ENCODE measurements at places on chromosomes 12 and 14.

DNA sequence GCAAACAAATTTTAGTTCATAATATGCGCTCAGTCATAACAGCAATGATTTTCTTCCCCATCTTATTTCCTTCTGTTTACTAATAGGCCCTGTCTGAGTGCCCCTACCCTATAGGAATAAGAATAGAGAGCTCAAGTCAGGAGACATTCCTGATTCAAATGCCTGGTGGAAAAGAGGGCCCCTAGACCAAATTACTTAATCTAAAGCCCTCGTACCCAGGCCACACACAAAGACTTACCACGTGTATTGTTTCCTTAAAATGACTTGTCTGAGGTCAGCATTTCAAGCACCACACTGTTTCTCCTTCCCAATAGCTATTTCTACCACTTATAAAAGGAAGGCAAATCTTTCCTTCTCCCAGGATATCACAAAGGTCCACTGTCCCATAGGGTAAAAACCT, 314.9 kb upstream of the TMTC1 start:
- DNase-seq, result no peak

GRCh38 chr14:68834816-68835215, 41.9 kb upstream of the ZFP36L1 start:
- DNase-seq, result no peak

GRCh38 chr12:57087010-57087690, 1.8 kb upstream of the NAB2 start:
- peak; percentile 91 for DNase-seq

GRCh38 chr12:2239381-2239871, 186.6 kb downstream of the CACNA1C start:
- no peak for DNase-seq

DNA sequence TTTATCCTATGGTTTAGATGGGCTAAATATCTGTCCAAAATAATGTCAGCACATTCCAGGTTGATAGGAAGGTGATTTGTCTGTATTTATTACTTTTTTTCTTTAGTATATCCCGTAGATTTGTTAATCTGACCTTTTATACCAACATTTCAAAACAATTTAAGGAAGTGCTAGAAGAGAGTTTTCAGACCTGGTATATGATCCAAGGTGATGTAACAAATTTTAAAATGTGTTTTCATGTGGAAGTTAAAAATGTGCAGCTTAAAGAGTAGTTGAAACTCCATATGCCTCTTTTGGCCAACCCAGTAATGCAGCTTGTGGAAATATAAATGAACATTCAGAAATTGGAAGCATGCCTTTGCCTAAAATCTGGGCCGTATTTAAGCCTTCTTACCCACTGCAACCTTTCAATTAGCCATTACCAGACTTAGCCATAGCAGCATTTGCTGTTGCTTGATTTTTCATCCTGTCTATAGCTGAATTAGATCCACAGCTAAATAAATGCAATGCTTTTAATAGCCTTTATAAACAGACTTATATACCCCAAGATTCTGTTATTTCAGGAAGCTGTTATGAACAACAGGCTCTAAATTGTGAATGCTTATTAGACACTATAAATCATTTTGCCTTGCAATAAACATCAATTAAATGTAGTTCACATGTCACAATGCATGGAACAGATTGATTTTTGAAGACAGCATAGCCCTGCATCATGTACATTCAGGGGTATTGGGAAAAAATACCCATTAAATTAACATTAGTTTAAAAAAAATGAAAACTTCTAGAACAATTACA, 271.2 kb downstream of the PDZRN4 start:
- DNase-seq, result no peak

DNA sequence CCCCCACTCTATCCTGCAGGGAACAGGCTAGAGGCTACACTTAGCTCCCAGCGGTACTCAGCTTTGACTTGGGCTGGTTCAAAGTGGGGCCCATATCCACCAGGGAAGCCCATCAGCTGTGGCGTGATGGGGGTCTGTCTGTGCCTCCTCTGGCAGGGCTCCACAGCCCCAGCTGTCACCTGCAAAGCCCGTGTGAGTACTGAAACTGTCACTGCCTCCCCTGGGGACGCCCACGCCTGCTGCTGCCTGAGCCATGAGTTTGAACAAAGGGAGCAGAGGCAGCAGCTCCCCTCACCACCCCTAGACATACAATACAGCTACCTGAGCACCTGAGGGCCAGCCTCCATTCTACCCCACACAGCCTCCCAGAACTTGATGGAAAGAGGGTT, 5.0 kb downstream of the REM2 start:
- DNase-seq, result peak; percentile 66

DNA sequence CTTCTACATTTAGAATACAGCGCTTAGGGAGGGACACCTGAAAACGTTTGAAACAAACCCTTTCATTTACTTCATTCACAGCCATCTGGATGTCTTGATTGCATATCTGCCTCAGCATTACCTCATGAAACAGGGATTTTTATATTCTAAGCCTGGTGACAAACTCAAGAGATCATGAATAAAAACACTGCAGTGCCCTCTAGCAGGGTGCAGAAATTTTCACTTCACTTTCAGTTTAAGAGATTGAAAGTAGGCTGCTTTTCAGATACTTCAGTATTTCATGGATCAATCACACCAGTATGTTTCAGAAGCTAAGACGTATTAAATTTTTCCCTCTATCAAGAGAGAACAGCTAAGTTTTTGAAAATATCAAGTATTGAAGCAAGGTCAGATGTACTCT, 467.8 kb downstream of the MDGA2 start:
- DNase-seq, result no peak

GRCh38 chr14:75726321-75726720, 65.3 kb downstream of the TTLL5 start:
- DNase-seq, result no peak

GRCh38 chr12:9365296-9365695, 157.1 kb upstream of the PZP start:
- no peak for DNase-seq

- no peak for DNase-seq
These were observed 159.0 kb downstream of the PTPN11 start for GRCh38 chr12:112577473-112578329.

DNA sequence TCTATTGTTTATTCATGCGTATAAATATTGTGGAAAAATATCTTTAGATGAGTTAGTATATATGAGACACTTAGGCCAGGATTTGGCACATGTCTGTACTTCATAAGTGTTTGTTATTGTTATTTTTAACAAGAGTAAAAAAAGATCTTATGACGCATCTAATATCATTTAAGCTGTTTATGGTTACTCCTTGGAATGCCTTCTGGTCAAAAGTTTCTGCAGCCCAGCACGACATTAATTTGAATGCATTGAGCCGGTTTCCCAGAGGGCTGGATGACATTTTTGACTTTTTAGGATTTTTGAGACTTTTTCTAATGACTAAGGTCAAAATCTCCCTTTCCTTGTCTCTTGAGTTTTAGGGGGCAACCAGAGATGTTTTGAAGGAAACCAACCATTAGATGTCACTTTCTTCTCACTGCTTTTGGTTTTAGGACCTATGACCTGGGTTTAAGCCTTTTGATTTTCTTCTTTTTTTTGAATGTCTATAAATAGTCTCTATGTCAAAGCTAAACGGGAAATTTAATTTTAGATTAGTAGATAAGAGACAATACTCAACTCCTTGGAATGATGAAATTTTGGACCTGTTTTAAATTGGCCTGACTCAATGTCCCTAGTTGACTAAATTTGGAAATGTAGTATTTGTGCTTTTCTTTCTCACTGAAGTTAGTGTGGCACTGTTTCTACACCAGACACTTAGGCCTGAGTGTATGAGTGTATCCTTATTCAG, 215.5 kb downstream of the AEBP2 start:
- no peak for DNase-seq

DNA sequence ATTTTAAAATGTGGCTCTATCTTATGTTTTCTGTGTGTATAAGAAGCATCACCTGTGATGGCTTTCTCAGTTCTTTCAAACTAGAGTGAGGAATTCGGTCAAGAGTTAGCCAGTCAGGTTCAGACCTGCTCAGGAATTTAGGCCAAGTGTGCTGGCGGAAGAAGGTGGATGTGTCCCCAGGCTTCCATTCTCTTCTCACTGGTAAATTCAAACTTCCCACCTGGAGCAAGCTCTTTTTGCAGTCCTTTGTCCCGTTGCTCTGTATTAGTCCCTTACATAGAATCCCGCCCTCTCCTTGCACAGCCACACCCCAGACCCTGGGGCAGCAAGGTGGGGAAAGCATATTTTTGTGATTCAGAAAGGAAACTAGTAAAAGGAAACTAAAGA, 124.7 kb upstream of the PWP1 start:
- DNase-seq, result no peak

- no peak for DNase-seq
These were observed 26.3 kb downstream of the ATXN7L3B start for GRCh38 chr12:74563927-74564326.

DNA sequence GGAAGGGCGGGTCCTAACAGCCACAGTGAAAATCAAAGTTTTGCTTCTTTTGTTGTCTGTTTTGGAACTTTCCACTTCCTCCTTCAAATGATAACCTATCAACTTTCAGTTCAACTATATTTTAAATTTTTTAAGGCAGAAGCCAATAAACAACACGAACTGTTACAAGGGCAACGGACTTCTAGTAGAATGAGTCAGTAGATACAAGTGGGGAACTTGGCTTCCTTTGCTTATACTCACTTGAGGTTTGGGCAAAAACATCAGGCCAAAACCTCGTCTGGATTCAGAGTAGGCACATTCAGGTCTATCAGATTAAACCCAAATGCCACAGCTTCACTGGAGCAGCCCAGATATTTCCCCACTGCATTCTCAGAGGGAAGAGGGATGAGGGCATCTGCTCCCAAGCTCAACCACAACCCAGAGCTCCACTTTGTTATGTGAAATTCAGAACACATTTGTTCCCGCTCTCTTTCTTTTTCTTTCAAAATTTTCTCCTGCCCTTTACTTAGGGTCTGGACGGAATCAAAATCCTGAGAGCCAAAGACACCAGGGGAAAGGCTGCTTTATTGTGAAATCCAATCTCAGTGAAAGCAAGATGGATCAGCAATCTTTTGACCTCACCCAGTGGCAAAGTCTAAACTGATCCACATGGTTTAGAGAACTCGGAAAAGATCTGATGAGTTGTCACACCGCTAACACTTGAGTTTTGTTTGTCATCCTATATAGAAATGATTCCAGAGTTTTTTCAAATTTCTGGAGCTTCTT, 152.5 kb upstream of the BTG1 start:
- peak; percentile 29 for DNase-seq

GRCh38 chr12:13173012-13173932, 23.3 kb upstream of the EMP1 start:
- DNase-seq, result peak; percentile 49

- no peak for DNase-seq
These were observed 64.4 kb downstream of the TMTC1 start for GRCh38 chr12:29719381-29719780.

GRCh38 chr12:42705863-42706262, 116.3 kb upstream of the PRICKLE1 start:
- DNase-seq, result no peak

- no peak for DNase-seq
These were observed 33.7 kb upstream of the MAP1LC3B2 start for GRCh38 chr12:116525418-116526001.

All from CD4-positive, alpha-beta T cell treated with Interleukin-1 beta for 1 hour (primary cell).